ENCODE measurements at places on chromosomes 11 and 22.

DNA sequence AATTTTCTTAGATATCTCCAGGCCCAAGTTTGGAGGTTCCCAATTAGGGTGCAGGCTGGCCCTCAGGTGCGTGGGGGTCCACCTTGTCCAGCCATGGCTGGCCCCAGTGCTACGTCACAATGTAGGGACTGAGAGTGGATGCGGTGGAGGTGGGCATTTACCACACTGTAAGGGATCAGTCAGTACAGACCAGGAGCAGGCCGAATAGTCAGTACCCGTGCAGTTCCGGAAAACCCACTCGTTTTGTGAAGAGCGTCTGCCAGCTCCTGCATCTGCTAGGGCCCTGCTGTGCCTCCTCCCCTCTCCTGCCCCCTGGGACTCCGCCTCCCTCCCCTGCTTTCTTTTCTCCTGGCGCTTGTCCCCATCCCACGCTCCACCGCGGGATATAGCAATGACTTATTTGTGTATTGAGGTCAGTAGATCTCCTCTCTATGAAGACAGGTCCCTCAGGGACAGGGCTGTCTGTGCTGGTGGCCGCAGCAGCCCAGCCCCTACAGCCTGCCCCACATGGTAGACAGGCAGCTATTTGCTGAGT, 50.4 kb upstream of the SEPTIN5 start:
- DNase-seq = peak; percentile 31

DNA sequence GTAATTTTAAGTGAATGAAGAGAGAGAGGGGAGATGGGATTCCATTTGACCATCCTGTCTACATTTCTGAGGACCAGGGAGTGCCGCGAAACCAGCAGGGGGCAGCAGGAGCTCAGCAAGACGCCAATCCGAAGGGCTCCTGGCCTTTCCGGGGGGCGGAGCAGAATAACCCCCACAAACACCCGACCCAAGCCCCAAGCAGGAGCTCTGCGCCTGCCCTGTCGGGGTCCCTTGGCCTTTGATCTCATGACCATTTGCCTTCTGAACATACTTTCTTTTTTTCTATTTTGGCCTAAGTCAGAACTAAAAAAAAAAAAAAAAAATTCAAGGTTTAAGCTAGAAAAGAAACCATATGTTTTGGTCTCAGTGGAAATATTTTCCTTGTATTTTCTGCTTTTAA, 21.9 kb upstream of the SCN2B start:
- no peak for DNase-seq

- DNase-seq = no peak
Observed at GRCh38 chr11:112769170-112769569, 192.1 kb upstream of the NCAM1 start.

DNA sequence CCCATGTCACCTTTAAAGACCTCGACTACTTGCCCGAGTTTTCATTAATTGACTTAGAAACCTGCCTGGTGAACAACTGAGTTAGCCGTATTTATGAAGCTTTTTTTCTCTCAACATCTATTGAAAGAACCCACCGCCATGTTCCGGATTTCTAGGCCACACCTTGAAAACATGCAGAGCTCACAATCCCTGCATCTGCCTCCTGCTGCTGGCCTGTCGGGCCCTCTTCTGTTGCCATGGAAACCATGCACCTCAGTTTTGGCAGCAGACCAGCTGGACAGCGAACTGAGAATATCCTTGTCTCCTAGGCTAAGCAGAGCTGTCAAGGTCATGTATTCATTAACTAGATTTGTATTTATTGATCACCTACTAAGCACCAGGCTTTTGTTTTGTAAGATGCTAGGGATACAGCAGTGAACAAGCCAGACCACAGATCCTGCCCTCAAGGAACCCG, 4.3 kb upstream of the PATZ1 start:
- DNase-seq = no peak

DNA sequence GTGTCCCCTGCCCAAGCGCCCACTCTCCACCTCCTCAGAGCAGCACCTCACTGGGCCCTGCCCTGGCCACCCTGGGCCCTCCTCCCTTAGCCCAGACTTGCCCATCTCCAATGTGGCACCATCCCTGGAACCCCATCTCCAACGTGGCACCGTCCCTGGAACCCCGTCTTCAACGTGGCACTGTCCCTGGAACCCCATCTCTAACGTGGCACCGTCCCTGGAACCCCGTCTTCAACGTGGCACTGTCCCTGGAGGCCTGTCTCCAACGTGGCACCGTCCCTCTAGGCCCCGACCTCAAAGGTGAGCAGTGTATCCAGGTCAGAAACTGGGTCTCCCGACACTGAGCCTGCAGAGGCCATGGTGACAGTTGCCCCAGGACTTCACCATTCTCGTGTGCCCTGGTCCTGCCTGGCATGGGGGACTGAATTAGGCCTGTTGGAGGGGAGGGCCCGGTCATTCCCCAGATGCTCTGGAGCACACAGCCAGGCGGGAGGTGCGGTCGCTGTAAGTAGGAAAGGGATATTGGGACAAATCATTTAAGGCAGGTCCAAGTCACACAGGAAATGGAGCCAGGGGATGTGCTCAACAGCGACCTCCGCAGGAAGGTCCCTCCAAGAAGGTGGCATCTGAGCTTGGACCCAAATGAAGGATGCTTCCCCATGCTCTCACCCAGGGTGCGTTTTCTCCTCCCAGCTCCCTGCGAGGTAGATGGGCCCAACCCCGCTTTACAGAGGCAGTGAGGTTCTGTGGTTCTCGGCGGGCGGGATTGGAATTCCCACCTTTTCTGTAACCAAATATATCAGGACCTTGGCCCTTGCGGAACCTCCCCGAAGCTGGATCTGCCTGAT, 2.4 kb upstream of the CTSD start:
- no peak for DNase-seq

DNA sequence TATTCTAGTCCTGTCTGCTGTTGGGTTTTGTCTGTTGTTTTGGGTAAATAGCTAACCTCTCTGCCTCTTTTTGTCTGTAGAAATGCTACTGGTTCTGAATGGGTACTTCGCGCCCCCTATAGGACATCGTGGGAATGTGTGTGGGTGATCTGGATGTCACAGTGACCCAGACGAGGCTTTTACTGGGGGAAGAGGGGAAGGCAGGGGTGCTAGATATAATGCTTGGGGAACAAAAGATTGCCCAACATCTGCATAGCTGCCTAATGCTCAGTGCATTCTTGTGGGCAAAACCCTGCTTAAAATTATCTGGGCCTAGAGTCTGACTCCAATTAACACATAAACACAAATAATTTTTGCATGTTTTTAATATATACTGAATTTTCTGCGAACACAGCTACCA, 57.7 kb downstream of the BMAL1 start:
- DNase-seq = no peak

- DNase-seq = no peak
Observed at GRCh38 chr11:68273026-68273738, 1.4 kb upstream of the C11orf24 start.

All from AG04449 (cell line).